ENCODE measurements at places on chromosomes 2 and 18. TPM values are rescaled to one million over a fixed set of nuclear protein-coding genes. Genes with fewer than 3 reads are reported as not detected.

Gene RRM2
- 60.2 TPM for total RNA-seq

Gene LIMS2
- 10.0 TPM for total RNA-seq

- no peak overlapping the region for H3K4me3 ChIP-seq
- no peaks in the 10 kb centered on the region for H3K27me3 ChIP-seq
- H3K4me1 ChIP-seq = no peaks in the 10 kb centered on the region
- no peak for DNase-seq
- H3K27ac ChIP-seq = no peak overlapping the region
These were observed 36.0 kb upstream of the TTC27 start for GRCh38 chr2:32591669-32592463.

Gene KLHL41
- total RNA-seq = not detected

DNA sequence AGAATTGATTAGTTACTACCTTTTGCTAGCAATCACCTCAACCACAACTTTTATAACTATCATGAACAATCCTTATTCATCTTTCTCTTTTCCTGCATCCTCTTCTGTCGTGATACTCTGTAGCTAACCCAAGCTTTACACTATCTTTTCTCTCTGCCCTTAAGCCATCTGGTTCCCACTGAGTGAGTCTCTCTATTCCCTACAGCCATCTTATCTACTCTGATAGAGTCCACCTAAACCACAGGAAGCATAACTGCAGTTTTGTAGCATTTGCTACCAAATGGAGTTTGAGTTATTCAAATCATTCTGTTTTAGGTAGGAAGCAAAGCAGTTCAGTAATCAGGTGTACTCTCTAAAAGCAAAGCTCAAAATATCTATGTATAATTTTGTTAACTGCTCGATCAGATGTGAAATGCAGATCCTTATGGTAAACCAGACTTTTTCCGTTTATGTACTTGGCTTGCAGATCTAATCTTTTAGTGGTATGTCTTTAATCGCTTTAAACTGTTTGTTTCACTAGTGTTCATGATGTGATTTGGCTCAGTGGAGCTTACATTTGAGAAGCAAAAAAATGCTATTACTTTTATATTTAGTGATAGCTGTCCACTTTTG, 91.0 kb downstream of the CSRNP3 start:
- no peak overlapping the region for H3K27ac ChIP-seq
- H3K27me3 ChIP-seq = peaks cover 26% of the 10 kb centered on the region
- no peak for DNase-seq
- H3K4me1 ChIP-seq = peaks cover 4% of the 10 kb centered on the region
- H3K4me3 ChIP-seq = no peak overlapping the region

Gene CRYGC
- not detected for total RNA-seq
